ENCODE measurements at places on chromosomes 11 and 22.

- DNase-seq, result no peak
These were observed 5.9 kb downstream of the TAB1 start for GRCh38 chr22:39405346-39406085.

- no peak for DNase-seq
These were observed 151.9 kb downstream of the LDLRAD3 start for GRCh38 chr11:36095716-36096115.

DNA sequence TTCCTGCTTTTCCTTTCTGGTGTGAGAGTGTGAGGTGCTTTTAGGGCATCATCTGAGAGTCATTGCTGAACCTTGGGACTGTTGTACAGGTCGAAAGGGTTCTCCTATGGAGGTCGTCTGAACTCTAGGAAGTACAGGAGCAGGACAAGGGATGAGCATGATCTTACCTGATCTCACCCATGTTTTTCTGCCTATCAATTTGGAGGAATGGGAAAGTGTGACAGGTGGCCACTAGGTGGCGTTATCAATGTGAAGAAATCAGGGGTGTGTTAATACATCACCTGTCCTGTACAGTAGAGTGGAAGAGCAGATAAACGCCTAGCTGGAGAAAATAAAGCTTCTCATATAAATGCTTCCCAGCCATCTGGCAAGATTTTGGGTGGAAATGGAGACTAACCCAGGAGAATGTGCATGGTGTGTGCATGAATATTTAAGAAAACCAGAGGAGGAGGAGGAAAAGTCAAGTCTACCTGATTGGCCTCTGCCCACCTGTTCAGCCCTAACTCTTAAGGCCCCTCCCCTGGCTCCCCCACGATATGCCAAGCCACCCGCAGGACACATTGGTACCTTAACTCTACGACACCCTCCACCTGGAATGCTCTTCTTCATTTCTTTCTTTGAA is 72.0 kb upstream of the NARS2 start:
- DNase-seq, result peak; percentile 77

GRCh38 chr11:128686745-128687177 is 7.1 kb upstream of the FLI1 start:
- DNase-seq, result peak; percentile 58

GRCh38 chr11:113574586-113574985 is 99.4 kb upstream of the DRD2 start:
- DNase-seq, result no peak

GRCh38 chr11:109209572-109209971 is 212.4 kb upstream of the C11orf87 start:
- DNase-seq, result no peak

- DNase-seq, result no peak
These were observed 21.0 kb upstream of the CHADL start for GRCh38 chr22:41261541-41262249.

GRCh38 chr11:45859661-45860140 is 12.4 kb downstream of the CRY2 start:
- DNase-seq, result no peak

DNA sequence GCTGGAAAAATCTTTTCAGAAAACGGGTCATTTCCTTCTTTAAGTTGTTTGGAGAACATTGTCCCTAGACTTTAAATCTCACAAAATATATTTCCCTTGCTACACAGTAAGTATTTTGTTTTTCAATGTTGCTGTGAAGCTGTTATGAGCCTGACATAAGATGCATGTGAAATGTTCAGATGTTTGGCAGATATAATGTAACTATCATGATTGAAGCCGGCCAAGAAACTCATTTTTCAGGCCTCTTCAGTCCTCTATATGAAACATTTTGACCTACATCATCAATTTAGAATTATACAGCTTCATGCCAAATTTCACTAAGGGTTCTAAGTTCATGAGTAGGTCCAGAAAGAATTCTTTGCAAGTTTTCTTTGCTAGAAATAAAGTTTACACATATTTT is 133.8 kb downstream of the JRKL start:
- DNase-seq, result no peak

GRCh38 chr22:27507935-27508526 is 293.5 kb downstream of the MN1 start:
- DNase-seq, result peak; percentile 6

DNA sequence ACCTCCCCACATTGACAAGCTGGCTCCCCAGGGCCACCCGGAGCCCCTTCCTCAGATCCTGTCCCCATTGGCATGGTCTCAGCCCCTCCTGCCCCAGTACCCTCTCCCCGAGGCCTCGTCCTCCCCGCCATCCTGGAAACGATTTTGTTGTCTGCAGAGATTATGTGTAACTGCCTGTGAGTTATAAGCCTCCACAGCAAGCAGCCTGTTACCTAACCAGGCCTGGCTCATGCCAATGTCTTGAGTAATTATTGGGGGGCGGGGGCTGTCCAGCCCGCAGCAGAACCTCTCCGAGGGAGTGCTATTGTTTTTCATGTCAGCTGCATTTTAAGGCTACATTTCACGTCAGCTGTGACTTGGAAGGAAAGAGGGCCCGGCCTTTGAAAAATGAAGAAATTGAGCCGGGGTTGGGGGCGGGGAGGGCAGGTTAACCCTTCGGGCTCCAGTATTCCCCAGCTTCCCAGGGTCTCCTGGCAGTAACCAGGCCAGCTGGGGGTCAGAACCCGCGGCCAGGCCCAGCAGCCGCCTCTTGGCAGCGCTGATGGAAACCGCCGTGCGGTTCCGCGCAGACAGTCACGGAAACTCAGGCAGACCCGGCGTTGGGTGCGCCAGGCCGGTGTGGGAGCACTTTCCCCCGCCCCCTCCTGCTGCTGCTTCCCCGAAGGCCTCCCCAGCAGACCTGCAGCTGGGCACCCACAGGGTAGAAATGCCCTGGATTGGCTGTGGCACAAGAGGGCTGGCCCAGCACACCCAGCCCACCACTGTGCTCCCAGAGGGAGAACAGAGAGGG is 59.5 kb downstream of the CDKN1C start:
- DNase-seq, result peak; percentile 83

DNA sequence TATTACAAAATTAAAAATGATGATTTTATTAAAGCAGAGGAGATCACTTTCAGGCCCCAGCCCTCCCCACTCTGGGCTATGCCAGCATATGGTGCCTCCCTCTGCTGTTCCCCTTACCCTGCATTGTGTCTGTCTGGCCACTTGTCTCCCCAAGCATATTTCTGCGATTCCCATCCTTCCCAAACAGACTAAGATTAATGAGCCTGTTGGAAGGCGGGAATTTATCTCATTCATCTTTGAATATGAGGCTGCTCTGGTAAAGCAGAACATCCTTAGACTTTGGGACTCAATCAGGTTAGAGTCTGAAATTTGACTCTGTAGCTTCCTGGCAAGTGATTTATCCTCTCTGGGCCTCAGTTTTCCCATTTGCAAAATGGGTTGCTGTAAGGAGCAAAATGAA is 25.7 kb downstream of the AMPD3 start:
- DNase-seq, result no peak
